ENCODE measurements at places on chromosomes 3 and 15.

- no peak for DNase-seq
These were observed 37.7 kb downstream of the PCSK6 start for GRCh38 chr15:101451846-101452245.

DNA sequence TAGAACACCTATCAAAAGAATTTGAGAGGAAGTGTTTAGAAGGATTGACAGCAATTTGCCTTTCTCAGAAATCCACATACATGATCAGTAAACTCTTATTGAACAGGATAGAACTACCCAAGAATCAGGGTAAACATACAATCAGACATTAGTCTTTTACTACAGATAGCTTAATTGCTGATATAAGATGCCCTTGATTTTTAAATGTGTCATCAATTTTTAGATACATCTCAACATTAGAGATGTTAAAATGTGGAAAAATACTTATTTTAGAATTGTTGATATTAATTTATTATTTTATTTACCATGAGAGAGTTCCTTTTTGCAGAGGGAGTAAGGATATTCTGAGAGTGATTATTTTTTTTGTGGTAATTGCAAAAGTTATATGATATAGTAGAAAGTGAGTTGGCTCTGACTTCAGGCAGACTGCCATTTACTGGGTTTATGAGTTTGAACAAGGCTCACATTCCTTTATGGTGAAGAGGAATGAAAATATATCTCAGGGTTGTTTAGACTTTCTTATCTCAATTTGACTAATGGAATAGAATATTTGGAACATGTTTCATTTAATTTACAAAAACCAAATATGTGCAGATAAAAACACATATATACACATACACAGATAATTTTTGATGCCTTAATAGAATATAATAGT, 302.8 kb upstream of the GOLIM4 start:
- DNase-seq: no peak

- DNase-seq: no peak
These were observed 34.0 kb downstream of the ACSBG1 start for GRCh38 chr15:78200276-78200930.

DNA sequence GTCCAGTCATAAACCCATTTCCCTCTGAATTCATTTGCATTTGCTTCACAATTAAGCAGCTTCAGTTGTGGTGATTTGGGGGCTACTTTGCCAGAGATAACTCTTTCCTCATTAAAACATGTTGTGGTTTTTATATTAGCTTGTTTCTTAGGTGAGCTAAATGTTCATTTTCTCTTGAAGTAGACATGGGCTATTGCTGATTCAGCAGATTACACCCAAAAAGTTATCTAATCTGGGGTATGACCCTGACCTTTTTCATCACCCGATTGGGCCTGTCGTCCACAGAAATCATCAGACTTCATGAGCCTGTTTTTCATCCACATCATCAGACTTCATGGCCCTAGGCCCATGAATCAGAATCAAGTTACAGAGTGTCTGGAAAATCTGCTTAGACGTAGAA, 97.5 kb upstream of the KLHL25 start:
- no peak for DNase-seq

- no peak for DNase-seq
These were observed 77.6 kb downstream of the CRTC3 start for GRCh38 chr15:90607361-90607760.

GRCh38 chr3:56295161-56295560, 173.1 kb downstream of the ERC2 start:
- DNase-seq: no peak

GRCh38 chr3:107716734-107717133, 194.0 kb downstream of the BBX start:
- no peak for DNase-seq

GRCh38 chr15:57551715-57552677, 39.7 kb upstream of the MYZAP start:
- DNase-seq: no peak

DNA sequence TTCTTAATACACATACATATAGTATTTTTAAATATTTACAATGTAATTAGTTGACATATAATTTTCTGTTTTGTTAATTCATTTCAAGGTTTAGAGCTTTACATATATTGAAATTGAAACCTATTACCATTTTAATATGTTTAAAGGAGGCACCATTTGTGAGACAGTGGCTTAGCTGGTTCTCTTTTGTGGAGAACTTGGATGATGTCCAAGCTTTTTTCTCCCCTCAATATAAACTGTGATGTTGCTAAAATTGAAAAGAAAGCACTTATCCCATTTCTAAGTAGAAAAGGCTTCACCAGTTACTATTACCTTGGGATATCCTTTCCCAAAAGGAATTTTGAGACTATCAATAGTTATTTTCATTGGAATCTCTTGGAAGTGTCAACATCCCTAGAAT, 707.2 kb downstream of the NTRK3 start:
- DNase-seq: no peak

DNA sequence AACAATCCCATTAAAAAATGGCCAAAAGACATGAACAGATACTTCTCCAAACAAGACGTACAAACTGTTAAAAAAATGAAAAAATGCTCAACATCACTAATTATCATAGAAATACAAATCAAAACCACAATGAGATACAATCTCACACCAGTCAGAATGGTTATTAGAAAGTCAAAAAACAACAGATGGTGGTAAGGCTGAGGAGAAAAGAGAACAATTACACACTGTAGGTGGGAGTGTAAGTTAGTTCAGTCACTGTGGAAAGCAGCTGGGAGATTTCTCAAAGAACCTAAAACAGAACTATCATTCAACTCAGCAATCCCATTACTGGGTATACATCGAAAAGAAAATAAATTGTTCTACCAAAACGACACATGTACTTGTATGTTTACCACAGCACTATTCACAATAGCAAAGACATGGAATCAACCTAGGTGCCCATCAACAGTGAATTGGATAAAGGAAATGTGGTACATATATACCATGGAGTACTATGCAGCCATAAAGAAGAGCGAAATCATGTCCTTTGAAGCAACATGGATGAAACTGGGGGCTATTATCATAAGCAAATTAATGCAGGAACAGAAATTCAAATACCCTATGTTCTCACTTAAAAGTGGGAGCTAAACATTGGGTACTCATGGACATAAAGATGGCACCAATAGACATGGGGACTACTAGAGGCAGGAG, 51.5 kb downstream of the MYO1E start:
- DNase-seq: no peak

DNA sequence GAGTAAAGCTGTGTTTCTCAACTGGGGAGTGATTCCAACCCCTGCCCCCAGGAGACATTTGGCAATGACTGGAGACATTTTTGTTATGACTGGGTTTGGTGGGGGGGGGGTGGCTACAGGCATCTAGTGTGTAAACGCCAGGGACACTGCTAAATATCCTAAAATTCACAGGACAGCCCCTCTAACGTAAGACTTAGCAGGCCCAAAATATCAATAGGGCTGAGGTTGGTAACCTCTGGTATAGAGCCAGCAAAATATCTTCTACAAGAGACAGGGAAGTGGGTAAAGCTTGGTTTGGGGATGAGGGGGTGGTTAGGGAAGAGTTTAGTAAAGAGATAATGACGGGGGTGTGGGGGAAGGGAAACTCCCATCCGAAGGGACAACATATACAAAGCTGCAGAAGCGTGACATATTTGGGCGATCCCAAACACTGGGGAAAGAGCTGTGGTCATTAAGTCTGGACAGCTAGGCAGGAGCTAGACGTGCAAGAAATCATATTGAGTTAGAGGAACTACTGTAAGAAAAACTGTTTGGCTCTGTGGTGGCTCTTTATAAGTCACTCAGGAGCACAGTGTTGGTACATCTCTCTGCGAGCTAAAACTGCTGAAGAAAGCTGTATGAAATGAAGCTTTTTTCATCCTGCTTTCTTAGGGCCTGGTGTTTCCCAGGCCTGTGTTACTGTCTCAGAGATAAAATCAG, 697 bp upstream of the TRIM69 start:
- DNase-seq: no peak

- no peak for DNase-seq
These were observed 18.5 kb downstream of the LIMD1 start for GRCh38 chr3:45612918-45613602.

DNA sequence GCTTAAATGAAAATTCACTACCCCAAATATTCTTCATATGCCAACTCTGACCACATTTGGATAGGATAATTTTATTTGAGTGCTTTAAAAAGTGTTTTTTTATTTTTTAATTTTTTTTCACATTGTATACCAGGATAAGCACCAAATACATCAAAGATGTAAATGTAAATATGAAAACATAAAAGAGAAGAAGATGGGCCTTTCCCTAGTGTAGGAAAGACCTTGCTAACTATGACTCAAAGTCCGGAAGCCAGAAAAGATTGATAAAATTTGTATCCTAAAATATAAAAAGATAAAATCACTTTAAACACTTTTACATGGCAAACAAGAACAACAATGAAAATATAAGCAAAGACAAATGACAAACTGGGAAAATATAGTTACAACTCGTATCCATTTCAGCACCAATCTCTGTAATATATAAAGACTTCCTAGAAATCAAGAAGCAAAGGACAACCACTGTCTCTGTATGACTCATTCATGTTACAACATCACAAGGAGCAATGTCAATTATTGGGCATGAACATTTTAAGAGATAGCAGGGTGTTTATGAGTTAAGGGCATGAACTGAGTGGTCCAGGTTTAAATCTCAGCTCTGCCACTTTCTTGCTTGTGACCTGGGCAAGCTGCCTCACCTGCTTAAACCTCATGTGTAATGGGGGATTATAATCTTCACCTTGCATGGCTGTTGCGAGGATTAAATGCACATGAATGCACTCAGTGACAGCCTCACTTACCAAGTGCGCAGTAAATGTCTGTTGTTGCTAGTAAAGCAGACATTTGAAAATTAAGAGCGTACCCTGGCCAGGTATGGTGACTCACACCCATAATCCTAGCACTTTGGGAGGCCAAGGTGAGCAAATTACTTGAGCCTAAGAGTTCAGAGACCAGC, 25.3 kb upstream of the ARHGEF3 start:
- DNase-seq: no peak

- no peak for DNase-seq
These were observed 27.9 kb upstream of the PRR23E start for GRCh38 chr3:127165036-127165435.

GRCh38 chr15:29319823-29320222, 50.2 kb upstream of the NSMCE3 start:
- DNase-seq: no peak

GRCh38 chr3:48765376-48765775, 48.4 kb upstream of the IP6K2 start:
- DNase-seq: no peak

- DNase-seq: no peak
These were observed 459.9 kb upstream of the MCTP2 start for GRCh38 chr15:93771196-93772030.

DNA sequence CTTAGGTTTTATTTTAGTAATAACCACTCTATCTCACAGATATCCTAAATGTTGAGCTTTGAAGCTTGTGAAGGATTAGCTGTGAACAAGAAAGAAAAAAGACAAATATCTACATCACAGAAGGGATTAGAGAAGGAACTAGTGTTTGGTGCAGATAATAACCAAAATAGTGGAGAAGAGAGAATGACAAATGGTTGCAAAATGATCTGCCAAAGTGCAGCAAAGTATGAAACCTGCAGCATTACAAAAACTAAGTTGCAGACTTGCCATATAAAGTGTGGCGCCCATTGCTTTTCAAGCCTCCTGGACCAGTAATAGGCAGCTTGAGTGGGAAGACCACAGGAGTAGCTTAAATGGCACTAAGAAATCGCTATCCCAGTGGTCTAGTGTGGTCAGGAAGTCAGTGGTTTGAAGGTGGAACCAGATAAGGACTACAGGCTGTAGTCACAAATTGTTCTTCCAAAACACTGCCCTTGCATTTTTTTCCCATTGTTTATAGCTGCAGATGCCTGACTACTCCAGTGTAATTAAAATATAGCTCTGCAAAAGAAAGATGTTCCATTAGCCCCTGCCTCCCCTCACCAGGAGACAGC, 20.7 kb downstream of the TPM1 start:
- DNase-seq: no peak

DNA sequence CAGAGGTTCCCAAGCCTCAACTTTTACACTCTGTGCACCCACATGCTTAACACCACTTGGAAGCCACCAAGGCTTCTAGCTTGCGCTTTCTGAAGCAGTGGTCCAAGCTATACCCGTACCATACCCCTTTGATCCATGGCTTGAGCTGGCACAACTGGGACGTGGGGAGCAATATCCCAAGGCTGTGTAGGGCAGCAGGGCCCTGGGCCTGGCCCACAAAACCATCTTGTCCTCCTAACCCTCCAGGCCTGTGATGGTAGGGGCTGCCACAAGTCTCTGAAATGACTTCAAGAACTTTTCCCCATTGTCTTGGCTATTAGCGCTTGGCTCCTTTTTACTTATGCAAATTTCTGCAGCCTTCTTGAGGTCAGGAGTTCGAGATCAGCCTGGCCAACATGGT, 16.0 kb upstream of the PSMA4 start:
- no peak for DNase-seq

GRCh38 chr3:72444656-72445223, 403.5 kb downstream of the SHQ1 start:
- no peak for DNase-seq

GRCh38 chr3:32056559-32057290, 49.7 kb upstream of the GPD1L start:
- DNase-seq: no peak

- no peak for DNase-seq
These were observed 12.8 kb downstream of the LRRC28 start for GRCh38 chr15:99264125-99264524.

DNA sequence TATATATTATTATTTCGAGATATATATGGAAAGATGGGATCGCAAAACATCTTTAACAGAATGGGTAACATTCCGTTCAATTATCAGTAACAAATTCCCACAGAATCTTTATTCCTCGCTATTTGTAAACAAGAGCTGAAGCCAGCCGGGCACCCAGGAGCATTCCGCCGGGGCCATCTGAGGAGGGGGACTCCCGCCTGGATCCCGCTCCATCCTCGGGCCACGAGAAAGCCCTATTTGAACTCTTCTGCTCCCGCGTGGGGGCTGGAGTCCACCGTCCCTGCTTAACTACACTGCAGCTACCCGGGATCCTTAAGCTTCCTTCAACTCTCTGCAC, 687 bp downstream of the GPR176 start:
- DNase-seq: no peak

- no peak for DNase-seq
These were observed 48.6 kb downstream of the LPP start for GRCh38 chr3:188202358-188203138.

DNA sequence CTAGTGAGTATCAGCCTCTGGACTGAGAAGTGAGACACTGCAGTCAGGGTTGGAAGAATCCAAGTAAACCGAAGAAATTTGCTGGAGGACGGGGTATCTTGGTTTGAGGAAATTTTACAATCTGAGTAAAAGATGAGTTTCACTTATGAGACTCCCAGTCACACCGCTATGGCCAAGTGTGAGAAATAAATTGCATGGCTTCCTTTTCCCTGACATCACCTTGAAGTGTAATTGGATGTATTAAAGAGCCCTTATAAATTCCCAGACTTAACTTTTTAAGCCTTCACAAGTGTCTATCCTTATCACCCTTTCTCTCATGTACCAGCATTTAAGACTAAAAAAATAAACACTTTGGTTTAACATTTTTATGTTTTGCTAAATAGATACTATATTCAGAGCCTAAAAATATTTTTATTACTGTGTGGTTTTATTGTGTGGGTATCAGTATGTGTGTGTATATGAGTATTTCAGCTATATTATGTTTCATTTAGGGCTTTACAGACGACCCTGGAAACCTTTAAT, 23.8 kb downstream of the USP3 start:
- DNase-seq: no peak

Data from activated CD8-positive, alpha-beta memory T cell treated with anti-CD3 and anti-CD28 coated beads for 4 hours (primary cell).